ENCODE measurements at places on chromosomes 1 and 21.

DNA sequence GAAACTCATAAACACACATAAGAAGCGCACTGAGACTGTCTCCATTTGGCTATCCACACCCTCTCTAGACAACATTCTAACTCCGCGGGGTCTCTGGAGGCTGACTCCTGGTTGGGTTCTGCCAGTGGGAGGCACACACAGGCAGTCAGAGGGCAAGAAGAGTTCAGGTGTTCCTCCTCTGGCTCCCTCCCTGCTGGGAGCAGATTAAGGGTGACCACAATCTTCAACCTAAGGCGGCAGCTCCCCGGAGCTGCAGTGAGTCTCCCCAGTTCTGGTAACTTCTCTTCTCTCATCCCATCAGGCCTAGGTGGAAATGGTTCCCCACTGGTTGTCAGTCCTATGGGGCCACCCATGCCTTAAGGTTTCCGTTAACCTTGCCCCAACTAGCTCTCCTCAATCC lies 7.4 kb upstream of the TENT5C start:
- DNase-seq = no peak

- no peak for DNase-seq
Measured at GRCh38 chr1:108729481-108729880, 16.8 kb downstream of the FNDC7 start.

DNA sequence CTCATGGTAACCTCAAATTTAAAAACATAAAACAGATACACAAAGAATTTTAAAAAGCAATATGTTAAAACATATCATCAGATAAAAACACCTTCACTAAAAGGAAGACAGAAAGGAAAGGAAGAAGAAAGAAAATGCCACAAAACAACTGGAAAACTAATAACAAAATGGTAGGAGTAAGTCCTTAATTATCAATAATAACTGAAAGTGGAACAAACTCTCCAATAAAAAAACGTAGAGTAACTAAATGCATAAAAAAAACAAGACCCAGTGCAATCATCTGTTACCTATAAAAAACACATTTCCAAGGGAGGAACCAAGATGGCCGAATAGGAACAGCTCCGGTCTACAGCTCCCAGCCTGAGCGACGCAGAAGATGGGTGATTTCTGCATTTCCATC lies 47.1 kb upstream of the ACADM start:
- no peak for DNase-seq

- no peak for DNase-seq
Measured at GRCh38 chr1:235313931-235314678, 13.9 kb downstream of the ARID4B start.

DNA sequence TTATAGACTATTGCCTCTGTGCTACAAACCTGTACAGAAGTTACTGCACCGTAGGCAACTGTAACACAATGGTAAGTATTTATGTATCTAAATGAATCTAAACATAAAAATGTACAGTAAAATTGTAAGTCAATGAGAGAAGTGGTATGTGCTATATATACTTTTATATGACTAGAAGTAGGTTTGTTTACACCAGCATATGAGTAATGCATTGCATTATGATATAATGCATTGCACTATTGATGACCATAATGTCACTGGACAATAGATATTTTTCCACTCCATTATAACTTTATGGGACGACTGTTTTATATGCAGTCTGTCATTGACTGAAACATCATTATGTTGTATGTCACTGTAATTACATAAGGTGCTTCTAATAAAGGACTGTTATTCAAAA lies 340.3 kb upstream of the SNX7 start:
- no peak for DNase-seq

GRCh38 chr1:224381880-224382548 lies 25.3 kb downstream of the CNIH4 start:
- no peak for DNase-seq

DNA sequence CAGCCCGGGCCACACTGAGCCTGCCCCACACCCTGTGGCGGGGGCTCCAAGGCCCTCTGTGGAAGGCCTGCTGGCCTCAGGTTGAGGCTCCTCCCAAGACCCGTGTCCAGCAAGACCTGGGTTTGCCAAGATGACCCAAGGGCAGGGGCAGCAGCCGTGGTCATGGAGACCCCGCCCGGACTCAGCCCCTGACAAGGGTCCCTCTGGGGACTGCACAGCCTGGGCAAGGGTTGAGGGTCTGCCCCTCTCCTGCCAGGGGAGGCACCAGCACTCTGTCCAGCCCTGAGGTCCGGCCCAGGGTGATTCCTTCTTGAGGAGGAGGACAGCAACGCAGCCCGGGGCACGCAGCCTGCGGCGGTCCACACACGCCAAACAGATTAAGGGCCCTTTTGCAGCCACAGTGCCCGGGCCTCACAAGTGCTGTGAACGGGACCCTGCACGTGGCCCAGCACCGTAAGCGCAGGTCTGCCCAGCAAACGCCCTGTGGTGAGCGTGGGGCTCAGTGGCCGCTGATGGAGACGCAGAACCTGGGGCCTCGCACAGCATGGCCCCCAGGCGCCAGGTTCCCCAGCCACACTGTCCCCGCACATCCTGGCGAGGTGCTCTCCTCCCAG lies 3.4 kb downstream of the SPATC1L start:
- DNase-seq = no peak

DNA sequence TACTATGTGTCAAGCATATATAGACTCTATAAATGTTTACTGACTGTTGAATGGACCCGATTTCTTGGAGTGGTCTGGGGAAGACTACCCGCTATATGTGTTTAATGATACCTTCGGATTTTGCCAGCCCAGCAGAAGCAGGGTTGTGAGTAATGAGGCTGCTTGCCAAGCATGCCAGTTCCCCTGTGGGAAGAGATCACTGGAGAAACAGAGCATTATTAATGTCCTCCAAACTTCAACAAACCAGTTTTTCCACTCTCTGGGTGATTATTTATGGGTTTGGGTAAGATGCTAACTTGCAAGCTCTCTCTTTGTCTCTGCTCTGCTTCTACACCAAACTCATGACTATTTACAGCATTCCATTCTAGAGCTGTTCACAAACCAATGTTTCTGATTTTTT lies 25.1 kb upstream of the PHGDH start:
- DNase-seq = no peak

- no peak for DNase-seq
Measured at GRCh38 chr1:216521477-216521876, 98.2 kb upstream of the USH2A start.

DNA sequence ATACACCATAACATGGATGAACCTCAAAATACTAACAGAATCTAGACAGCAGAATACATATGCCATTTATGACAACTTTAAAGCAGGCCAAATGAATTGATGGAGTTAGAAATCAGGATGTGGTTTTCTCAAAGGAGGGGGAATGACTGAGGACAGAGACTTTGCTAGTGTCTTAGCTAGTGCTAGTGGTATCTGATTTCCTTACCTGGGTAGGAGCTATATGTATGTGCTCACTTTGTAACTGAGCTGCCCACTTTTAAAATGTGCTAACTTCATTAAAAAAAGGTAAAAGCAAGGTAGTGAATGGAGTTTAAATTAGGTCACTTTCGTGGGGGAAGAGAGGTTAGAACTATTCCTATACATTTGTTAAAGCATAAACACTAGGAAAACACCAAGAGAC lies 2.6 kb downstream of the GTF2B start:
- no peak for DNase-seq

DNA sequence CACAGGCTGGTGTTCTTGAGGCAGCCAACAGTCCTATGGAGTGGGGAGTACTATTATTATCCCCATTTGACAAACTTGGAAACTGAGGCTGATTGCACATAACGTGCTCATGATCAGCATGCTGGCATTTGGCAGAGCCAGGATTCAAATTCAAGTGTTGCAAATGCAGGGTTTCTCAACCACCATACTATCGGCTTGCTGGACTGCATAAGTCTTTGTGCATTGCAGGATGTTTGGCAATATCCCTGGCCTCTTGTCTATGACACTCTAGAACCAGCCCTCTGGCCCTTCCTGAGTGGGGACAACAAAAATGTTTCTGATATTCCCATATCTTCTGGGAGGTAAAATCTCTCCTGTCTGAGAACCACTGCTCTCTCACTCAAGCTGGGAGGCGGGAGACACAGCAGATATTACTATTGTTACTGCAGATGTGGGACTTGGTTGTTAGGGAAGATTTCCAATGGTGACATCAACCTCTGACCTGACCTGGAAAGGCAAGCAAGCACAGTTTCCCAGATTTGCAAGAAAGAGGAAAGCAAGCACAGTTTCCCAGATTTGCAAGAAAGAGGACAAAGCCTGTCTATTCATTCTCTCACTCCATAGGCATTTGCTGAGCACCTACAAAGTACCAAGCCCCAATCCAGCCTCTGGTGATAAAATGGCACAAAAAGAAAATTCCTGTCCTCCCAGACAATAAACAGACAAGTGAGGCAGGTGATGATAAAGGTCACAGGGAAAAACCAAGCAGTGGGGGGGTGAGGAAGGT lies 1.0 kb upstream of the AADACL3 start:
- no peak for DNase-seq

DNA sequence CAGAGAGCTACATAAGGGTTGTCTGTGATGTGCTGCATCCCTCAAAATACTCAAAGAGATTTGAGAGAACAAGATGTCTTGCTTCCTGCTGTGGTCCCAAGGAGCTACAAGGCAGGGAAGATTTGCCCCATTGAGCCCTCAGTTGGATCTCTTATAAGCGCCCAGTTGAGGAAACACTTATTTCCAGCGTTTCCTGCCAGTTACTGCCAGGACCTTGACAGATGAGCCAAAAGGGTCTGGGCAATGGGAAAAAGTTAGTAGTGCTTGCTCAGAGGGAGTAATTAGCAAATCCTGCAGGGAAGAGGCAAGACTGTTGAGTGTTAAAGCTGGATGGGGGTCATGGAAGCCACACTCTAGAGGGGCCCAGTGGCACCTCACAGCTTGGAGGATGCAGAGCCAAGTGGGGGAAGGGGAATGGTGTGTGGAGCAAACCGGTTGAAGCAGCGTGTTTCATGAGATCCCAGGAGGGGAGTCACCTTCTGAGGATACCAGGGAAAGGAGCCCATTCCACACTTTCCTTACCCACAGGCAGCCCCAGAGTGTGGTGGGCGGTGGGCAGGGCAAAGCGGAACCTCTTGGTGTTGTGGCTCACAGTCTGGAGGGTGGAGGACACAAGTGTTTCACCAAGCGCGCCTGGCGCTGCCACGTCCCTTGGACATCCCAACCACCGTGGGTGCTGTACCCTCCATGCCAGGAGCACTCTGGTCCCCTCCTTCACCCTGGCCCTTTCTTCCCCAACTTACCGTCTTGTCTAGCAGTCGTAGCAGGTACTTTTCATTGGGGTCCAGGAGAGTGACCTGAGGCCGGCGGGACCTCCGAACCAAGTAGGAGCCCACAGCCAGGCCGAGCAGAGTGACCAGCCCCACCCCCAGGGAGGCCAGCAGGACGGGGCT lies 805 bp downstream of the CYB5R1 start:
- no peak for DNase-seq

GRCh38 chr1:244083383-244083943 lies 32.4 kb downstream of the ZBTB18 start:
- DNase-seq = no peak

GRCh38 chr1:232635778-232636356 lies 5.9 kb upstream of the SIPA1L2 start:
- no peak for DNase-seq

GRCh38 chr21:35811191-35811806 lies 249.0 kb downstream of the SETD4 start:
- DNase-seq = no peak

DNA sequence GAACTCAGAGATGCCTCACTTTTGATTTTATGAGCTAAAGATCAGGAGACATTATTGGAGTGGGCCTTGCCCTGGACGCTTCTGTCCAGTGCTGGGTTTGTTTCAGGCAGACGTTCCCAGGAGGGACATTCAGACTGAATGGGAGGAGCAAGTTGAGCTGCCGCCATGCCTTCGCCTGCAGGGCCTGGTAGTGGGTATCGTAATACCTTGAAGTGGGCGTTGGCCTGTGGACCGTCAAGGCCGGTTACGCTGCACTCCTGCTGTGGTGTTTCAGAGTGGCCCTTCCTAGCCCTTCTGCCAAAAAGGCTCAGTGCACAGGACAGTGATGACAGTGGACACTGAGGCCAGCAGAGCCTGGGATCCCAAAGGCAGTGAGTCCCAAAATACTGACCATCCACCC lies 1.6 kb downstream of the FAM3B start:
- DNase-seq = no peak

- DNase-seq = no peak
Measured at GRCh38 chr1:64906447-64906846, 59.9 kb downstream of the JAK1 start.

- no peak for DNase-seq
Measured at GRCh38 chr1:46533179-46533864, 18.1 kb downstream of the KNCN start.

GRCh38 chr1:199447906-199448305 lies 579.6 kb upstream of the NR5A2 start:
- no peak for DNase-seq

- DNase-seq = no peak
Measured at GRCh38 chr1:48718116-48718630, 58.5 kb downstream of the BEND5 start.

GRCh38 chr1:183885142-183885735 lies 80.3 kb downstream of the RGL1 start:
- DNase-seq = no peak

DNA sequence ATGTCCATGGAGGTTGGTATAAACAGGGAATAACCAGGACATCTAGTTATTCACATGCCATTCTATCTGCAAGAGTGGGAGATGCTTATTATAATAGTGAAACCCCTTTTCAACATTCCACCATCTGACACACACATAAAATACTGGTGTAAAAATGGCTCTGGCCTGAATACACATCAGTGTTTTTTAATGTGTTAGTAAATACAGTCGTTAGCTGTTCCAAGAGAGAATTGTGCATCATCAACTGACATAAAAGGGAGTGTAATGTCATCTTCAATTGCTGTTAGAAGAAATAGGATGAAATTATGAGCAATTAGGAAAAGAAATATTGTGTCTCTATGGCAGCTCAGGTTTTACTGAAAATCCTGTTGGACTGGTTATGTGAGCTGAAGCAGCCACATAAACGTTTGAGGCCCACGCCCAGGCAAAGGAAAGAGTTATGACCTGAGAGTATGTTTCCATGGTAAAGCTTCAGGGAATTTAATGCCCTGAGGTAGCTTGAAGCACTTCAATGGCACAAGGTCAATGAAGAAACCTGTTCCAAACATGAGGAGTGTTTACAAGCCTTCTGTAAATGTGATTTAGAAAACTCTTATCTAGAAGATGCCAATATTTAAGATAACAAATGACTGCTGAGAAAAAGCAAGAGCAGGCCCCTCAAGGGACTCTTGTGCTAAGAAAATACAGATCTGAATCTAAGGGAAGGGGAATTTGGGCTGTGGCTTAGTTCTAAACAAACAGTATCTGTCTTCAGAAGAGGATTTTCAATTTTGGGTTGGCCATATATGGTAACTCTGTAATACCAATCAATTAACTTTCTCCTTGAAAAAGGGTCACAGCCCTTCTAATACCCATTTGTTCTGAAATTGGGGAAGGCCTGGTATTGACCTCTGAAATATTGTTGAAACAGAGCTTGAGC lies 384.3 kb downstream of the SEC16B start:
- no peak for DNase-seq

GRCh38 chr1:155223047-155223446 lies 14.6 kb downstream of the MTX1 start:
- peak; percentile 61 for DNase-seq
